ENCODE measurements at places on chromosomes 7 and 10.

DNA sequence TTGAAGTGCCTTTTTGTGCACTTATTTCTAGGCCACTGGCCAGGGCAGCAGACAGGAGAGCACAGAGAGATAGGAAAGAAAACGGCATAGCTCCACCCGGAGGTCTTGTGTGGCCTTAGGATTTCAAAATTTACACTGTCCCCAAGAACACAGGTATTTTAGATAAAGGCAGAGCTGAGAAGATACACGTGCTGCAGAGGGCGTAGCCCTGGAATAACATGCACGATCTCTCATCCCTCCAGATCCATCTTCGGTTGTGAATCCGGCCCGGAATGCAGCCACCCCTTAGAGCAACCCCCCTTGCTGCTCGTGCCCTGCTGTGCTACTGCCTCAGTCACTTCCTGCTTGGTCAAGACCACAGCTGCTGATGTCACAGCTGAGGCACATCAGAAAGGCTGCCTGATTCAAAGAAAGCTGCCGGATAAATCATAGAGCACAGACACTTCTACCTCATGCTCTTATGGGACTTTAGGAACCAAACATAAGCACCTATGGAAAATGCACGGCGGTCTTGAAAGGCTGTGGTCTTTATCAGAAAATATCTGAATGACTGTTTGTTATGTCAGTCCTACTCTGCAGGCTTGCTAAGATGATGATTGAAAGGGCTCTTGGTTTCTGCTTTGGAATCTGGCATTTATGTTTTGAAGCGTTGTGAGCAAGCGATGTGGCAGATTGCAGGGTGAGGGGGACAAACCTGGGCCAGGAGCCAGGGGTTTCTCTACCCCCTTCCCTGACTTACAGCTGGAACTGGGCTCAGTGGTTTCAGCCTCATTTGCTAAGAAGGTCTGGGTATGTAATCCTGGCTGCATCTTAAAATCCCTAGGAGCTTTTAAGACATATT, 152.0 kb downstream of the SVIL start:
- DNase-seq, result peak; percentile 15

GRCh38 chr7:35729061-35729783, 34.3 kb upstream of the HERPUD2 start:
- no peak for DNase-seq

GRCh38 chr7:131861620-131862346, 305.4 kb upstream of the PODXL start:
- DNase-seq, result no peak

DNA sequence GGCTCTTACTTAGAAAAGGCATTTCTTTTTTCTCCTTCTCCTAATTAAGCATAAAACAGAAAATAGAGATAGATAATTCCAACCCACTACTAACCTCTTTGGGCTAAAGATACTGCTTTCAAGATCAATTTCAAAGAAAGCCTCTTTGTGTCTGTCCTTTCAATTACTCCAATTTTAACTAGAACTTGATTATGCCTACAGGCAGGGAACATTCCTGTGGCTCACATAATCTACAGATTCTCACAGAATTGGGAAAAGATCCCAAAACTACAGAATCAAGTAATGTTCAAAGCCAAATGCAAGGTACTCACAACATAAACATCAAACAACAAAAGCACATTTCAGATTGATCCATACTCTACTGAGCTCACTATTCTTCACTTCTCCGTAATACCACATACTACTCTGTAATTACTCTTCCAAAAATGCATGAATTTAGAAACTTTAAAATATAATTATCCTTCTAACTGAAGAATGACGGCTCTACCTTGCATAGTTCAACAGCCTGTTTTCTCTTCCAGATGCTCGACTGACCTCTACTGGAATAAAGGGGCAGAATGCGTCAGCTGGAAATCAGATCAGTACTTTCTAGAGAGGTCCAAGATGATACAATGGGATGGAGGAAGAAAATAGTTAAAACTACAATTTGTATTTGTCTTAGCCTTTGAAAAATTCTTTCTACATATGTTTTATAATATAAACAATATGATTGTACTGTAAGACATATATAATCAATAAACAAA, 3.9 kb downstream of the MTERF1 start:
- DNase-seq, result peak; percentile 12

- DNase-seq, result no peak
Measured at GRCh38 chr7:138342990-138343389, 117.1 kb upstream of the TRIM24 start.

- DNase-seq, result peak; percentile 23
Measured at GRCh38 chr10:119871881-119872609, 598 bp downstream of the MCMBP start.

- DNase-seq, result no peak
Measured at GRCh38 chr10:27099448-27099847, 846 bp downstream of the ANKRD26 start.

GRCh38 chr10:777913-778479, 88.5 kb upstream of the DIP2C start:
- DNase-seq, result no peak

DNA sequence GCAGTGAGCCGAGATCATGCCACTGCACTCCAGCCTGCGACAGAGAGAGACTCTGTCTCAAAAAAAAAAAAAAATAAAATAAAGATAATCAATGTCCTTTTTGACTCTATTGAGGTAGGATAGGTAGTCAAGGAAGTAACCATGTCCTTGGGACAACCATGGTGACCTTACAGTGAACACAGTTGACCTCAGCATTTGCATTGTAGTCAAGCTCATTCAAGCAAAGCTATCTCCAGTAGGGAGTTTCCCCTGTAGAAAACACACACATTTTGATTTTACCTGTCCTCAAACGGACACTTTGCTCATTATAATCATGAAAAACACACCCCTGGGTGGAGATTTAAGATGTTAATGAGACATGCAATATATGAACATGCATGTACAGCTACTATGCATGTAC, 171.7 kb downstream of the KIF20B start:
- no peak for DNase-seq

GRCh38 chr7:39688611-39689480, 65.5 kb downstream of the RALA start:
- no peak for DNase-seq

DNA sequence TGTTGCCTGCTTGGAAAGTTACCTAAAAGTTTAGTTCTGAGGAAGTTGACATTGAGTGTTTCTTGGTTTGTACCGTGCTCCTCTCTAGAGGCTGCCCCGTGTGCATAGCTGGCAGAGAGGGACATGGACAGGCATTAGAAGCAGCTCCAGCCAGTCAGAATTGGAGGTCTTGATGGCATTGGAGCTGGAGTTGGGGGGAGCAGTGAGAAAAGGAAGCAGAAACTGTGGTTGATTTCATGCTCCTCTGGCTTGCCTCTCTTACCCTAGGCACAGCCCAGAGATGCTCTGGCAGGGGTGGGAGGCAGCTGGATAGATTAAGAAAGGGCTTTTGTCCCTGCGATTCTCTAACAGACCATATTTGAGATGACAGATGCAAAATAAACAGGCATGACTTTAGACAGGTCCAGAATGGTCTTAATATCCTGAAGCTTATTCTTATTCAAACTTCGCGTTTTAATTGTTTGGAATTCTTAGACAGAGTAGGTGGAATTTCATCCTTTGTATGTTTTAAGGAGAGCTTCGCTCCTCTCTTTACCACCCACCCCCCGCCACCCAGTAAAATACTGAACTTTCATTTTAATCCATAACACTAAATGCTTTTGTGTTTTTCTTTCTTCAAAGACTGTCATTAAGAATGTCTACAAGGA, 73.5 kb upstream of the GLCCI1 start:
- no peak for DNase-seq

- DNase-seq, result no peak
Measured at GRCh38 chr7:159198016-159198724, 53.5 kb upstream of the VIPR2 start.

- DNase-seq, result peak; percentile 72
Measured at GRCh38 chr7:18638594-18639452, 143.3 kb downstream of the HDAC9 start.

DNA sequence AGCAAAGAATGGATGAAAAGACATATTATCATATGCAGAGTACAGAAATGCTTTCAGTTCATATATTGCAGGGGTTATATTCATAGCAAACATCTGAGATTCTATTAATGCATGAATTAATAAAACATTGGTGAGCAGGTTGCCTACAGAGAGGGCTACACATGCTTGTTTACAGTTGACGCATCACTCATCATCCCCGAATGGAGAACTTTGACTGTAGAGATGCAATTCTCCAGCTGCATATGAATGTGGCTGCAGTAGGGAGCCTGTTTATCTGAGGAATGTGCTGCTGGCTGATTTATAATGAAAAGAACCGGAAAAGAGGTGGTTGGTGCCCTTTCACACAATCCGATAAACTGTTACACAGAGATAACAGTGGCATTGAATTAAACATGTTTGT, 116.5 kb downstream of the GRM3 start:
- no peak for DNase-seq

- DNase-seq, result no peak
Measured at GRCh38 chr10:104895541-104895940, 254.5 kb downstream of the SORCS3 start.

All from fibroblast of gingiva (primary cell).